COR-L47 (cell line): ENCODE measurements at places on chromosomes 6 and 20.

GRCh38 chr6:42781546-42781795, 381 bp upstream of the BICRAL start:
- DNase-seq, result no peak

GRCh38 chr6:159077123-159077522, 32.3 kb upstream of the TAGAP start:
- no peak for DNase-seq

DNA sequence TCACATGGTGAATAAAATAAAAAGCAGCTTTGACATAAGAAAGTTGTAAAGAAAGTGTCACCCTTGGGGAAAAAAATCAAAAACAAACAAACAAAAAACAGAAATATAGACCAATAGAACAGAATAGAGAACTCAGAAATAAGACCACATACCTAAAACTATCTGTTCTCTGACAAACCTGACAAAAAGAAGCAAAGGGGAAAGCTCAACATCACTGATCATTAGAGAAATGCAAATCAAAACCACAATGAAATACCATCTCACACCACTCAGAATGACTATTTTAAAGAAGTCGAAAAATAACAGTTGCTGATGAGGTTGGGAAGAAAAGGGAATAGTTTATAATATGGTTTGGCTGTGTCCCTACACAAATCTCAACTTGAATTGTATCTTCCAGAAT, 159.1 kb downstream of the TINAG start:
- DNase-seq, result no peak

GRCh38 chr6:56335726-56336125, 88.3 kb upstream of the COL21A1 start:
- no peak for DNase-seq

DNA sequence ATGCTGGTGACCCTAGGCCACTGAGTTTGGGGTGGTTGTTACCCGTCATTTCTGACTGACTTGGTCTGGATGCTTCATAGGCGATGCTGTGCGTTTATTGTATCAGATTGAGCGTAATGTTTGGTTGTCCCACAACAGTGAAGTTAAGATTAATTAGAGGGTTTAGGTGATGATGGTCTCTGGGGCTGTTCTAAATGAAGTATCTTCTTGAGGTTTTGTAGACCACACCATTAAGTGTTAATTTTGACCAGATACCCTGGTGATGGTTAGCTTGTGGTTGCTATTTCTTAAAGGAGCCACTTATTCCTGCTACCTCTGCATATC, 132.8 kb downstream of the ARID1B start:
- no peak for DNase-seq

GRCh38 chr6:29723666-29724588, 693 bp downstream of the HLA-F start:
- DNase-seq, result no peak

GRCh38 chr6:158514176-158514575, 45.7 kb upstream of the TMEM181 start:
- DNase-seq, result no peak

GRCh38 chr20:43843096-43843964, 71.3 kb upstream of the TOX2 start:
- DNase-seq, result no peak

- DNase-seq, result no peak
These were observed 15.4 kb downstream of the EZR start for GRCh38 chr6:158803733-158804143.

GRCh38 chr6:138981416-138981815, 6.6 kb downstream of the REPS1 start:
- no peak for DNase-seq

- no peak for DNase-seq
These were observed 193.5 kb upstream of the PLN start for GRCh38 chr6:118354641-118355040.

DNA sequence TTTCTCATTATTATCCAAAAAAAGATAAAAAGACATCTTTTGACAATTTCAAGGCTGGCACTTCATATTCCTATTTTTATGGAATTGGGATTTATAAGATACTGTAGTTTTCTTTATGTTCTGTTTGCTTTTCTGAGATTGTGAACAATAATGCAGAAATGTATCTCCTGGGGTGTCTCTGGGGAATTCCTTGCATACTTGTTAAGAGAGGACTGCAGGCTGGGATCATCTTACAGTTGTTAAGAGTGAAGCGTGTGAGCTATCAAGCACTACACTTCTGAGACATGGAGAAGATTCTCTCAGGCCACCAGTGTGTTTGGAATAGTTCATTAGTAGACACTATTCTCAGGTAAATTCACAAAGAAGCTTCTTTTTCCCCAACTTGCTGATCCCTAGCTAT, 963.3 kb upstream of the GJE1 start:
- no peak for DNase-seq

GRCh38 chr6:448296-449056, 56.9 kb downstream of the IRF4 start:
- DNase-seq, result no peak

DNA sequence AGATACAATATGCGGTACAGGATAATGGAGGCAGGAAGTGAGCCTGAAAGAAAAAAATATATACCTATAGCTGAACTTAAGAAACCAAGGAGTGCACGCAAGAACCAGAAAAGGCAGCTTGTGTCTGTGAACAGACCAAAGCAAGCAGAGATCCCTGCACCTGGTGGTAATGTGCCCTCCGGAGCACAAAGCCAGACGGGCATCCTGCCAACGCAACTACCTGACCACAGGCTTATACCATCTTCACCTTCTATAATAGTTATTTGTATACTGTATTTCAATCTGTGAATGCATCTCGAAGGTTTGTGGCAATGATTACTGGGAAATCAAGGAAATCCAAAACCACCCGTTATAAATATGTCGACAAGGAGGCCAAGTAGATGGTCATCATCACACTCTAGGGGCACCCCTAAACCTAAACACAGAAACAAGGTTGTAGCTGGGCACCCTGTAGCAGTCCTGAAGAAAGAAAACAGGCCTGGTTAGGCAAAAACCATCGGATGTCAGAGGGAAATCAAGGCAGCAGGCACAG, 801 bp downstream of the FBXL4 start:
- DNase-seq, result peak; percentile 73

DNA sequence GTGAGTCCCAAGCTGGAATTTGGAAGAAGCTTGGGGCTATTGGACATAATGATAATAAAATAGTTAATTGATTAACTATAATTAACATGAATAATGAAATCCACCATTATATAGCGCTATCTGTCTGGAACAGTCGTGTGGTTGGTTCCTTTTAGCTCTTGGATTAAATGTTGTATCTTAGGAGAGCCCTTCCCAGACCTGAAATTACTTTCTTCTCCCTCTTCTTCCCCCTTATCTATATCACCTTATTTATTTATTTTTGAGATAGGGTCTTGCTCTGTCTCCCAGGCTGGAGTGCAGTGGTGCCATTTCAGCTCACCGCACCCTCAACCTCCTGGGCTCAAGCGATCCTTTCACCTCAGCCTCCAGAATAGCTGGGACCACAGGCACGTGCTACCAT, 64.6 kb downstream of the NCOA3 start:
- DNase-seq, result no peak

- no peak for DNase-seq
These were observed 55.3 kb downstream of the CDH26 start for GRCh38 chr20:60013296-60014139.

DNA sequence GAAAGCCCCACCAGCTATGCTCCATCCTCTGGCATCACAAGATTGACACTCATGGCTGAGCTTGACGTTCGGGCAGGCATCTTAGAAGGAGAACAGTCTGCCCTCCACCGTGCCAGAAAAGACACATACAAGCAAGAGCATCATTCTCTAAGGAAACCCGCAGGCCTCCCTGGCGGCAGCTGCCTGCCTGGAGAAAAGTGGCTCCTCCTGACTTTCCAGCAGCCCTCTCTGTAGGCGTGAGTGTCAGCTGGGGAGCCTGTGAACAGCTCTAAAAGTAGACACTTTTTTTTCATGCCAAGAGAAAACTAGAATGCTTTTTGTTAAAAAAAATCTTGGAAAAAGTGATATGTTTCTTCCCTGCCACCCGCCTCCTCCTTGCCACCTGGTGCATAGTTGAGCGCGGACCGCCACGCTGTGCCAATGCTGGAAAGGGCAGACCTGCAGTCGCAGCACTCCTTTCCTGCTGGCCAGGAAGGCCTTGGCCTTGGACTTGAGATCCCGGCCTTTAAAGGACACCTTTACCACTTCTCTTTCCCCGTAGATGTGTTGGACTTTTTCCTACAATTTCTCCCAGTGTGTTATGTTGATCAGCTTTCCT, 29.7 kb upstream of the INSM1 start:
- DNase-seq, result no peak

GRCh38 chr6:165178056-165178455, 131.3 kb downstream of the C6orf118 start:
- no peak for DNase-seq

- no peak for DNase-seq
These were observed 63.0 kb downstream of the JPH2 start for GRCh38 chr20:44123874-44124535.

- no peak for DNase-seq
These were observed 127.3 kb upstream of the MTHFD1L start for GRCh38 chr6:150738092-150738629.

GRCh38 chr6:15246217-15246665, 372 bp downstream of the JARID2 start:
- DNase-seq, result no peak

DNA sequence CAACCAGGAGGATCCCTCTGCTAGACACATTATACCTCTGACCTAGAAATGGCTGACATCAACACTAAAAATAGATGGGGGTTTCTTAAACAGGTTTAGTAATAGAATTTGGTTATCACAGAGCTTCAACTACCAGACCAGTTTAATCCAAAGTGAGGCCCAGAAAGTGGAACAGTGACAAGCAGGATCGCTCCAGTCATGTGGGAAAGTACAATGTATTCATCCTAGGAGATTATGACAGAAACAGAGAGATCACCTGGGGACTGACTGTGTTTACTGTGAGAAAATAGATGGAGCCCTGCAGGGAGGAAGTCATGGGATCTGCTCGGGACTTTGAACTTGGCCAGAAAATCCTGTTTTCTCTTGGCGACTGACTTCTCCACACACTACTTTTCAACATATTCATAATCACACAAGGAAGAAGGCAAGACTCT, 238.7 kb upstream of the SOX4 start:
- no peak for DNase-seq

- DNase-seq, result no peak
These were observed 489.8 kb upstream of the SOX4 start for GRCh38 chr6:21103626-21104224.

- no peak for DNase-seq
These were observed 75.5 kb downstream of the DOK5 start for GRCh38 chr20:54550776-54551396.

DNA sequence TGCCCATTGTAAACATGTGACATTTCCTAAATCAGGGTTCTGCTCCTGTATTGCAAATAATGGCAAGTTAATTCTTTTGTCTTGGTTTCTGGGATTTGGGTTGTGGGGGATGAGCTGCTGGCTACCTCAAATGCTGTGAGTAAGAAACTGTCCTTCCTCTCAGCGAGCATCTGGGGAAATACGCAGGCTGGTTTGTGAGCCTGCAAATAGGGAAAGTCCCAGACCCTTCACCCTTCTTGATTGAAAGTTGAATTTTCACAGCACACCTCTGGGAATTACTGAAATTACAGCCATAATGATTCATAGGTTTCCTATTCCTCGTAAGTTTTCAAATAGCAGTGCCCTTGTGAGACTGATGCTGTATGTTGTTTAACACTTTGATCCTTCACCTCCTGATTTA, 138.1 kb downstream of the TBXT start:
- no peak for DNase-seq
